ENCODE measurements at places on chromosomes 3 and 15. TPM values are rescaled to one million over a fixed set of nuclear protein-coding genes. Genes with fewer than 3 reads are reported as not detected.
A peak's percentile ranks its signal among the peaks of the same experiment; 100 is the strongest.

GRCh38 chr3:9420850-9421549 lies 23.6 kb downstream of the SETD5 start:
- no peak overlapping the region for H3K4me3 ChIP-seq
- peak overlapping the region; percentile 88 for H3K27ac ChIP-seq
- peaks cover 45% of the 10 kb centered on the region for H3K4me1 ChIP-seq
- H3K36me3 ChIP-seq: peaks cover 2% of the 10 kb centered on the region
- DNase-seq: no peak
- no peaks in the 10 kb centered on the region for H3K27me3 ChIP-seq

- no peak overlapping the region for H3K27ac ChIP-seq
- peaks cover 4% of the 10 kb centered on the region for H3K36me3 ChIP-seq
- H3K4me3 ChIP-seq: peak overlapping the region; percentile 55
- peaks cover 66% of the 10 kb centered on the region for H3K27me3 ChIP-seq
- H3K4me1 ChIP-seq: peaks cover 10% of the 10 kb centered on the region
- DNase-seq: no peak
Measured at GRCh38 chr3:13282986-13283876, 136.9 kb downstream of the NUP210 start.

DNA sequence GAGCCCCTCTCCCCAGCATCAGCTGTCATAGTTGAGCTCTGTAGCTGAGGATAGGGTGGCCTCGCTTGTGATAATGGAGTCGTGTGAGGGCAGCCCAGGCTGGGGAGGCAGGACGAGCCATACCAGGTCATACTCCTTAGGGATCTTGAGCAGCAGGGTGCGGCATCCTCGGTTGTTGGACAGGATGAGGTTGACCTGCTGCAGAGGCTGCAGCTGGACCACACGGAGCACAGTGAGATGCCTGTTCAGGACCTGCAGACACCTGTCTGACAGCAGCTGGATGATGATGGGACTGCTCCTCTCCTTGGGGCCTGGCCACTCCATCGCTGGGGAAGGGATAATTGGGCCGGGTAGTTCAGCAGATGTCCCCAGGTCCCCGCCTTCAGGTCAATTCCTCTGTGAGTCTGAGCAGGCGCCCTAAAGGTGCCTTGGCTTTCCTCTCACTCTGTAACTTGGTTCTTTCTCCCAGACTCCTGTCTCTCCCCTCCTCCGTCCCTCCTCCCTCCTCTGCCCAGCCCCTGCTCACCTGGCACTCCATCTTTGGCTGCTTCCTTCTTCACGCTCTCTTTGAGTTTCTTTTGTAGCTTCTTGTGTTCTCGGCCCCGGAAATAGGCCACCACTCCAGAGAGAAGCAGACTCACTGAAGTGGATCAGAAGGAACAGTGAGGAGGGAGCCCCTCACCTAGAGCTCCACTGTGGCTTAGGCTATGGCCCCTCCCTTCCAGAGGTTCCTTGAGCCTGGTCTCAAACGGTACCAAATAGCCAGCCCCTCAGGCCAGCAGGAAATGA lies 7.8 kb downstream of the DUOX2 start:
- DNase-seq: no peak
- no peaks in the 10 kb centered on the region for H3K4me1 ChIP-seq
- no peaks in the 10 kb centered on the region for H3K36me3 ChIP-seq
- no peak overlapping the region for H3K4me3 ChIP-seq

GRCh38 chr3:74074700-74075099 lies 450.0 kb upstream of the PDZRN3 start:
- no peaks in the 10 kb centered on the region for H3K4me1 ChIP-seq
- H3K27me3 ChIP-seq: no peaks in the 10 kb centered on the region

FBXW12 gene
- total RNA-seq: not detected

PARP9 gene
- 21.5 TPM for total RNA-seq

Measured in naive thymus-derived CD8-positive, alpha-beta T cell (primary cell).